ENCODE measurements at places on chromosomes 2 and 18. TPM values are rescaled to one million over a fixed set of nuclear protein-coding genes. Genes with fewer than 3 reads are reported as not detected.

GKN1 gene
- polyA plus RNA-seq, result not detected

C18orf63 gene
- not detected for polyA plus RNA-seq

SPRED2 gene
- 0.94 TPM for polyA plus RNA-seq

TUBA3D gene
- polyA plus RNA-seq, result not detected

RGPD4 gene
- polyA plus RNA-seq, result not detected

UGT1A4 gene
- not detected for polyA plus RNA-seq

NYAP2 gene
- polyA plus RNA-seq, result not detected

L3MBTL4 gene
- 0.61 TPM for polyA plus RNA-seq

ASB18 gene
- not detected for polyA plus RNA-seq

VIT gene
- polyA plus RNA-seq, result 0.09 TPM

SLC5A7 gene
- polyA plus RNA-seq, result not detected

EFHD1 gene
- 0.73 TPM for polyA plus RNA-seq

LRP1B gene
- polyA plus RNA-seq, result not detected

IL1RL1 gene
- polyA plus RNA-seq, result not detected

ARHGAP28 gene
- not detected for polyA plus RNA-seq

POTEC gene
- not detected for polyA plus RNA-seq

HOXD3 gene
- not detected for polyA plus RNA-seq

ELOA2 gene
- polyA plus RNA-seq, result not detected

FZD7 gene
- 0.19 TPM for polyA plus RNA-seq

DLX1 gene
- polyA plus RNA-seq, result not detected

PXDN gene
- 0.16 TPM for polyA plus RNA-seq

ATG16L1 gene
- 11.2 TPM for polyA plus RNA-seq

C1QL2 gene
- polyA plus RNA-seq, result not detected

MSH2 gene
- 18.5 TPM for polyA plus RNA-seq

CDH19 gene
- not detected for polyA plus RNA-seq

REG3G gene
- not detected for polyA plus RNA-seq

RABL2A gene
- polyA plus RNA-seq, result 12.5 TPM

SMIM21 gene
- polyA plus RNA-seq, result not detected

AMER3 gene
- not detected for polyA plus RNA-seq

EDAR gene
- 0.26 TPM for polyA plus RNA-seq

AQP4 gene
- not detected for polyA plus RNA-seq

HAAO gene
- 5.7 TPM for polyA plus RNA-seq

TMEM127 gene
- 41.7 TPM for polyA plus RNA-seq

APCDD1 gene
- polyA plus RNA-seq, result not detected

LONRF2 gene
- polyA plus RNA-seq, result not detected

ZNF892 gene
- polyA plus RNA-seq, result 0.53 TPM

MYCN gene
- not detected for polyA plus RNA-seq

C2orf66 gene
- polyA plus RNA-seq, result not detected

SERPINB13 gene
- not detected for polyA plus RNA-seq
